Stimulated activated CD4-positive, alpha-beta T cell treated with anti-CD3 and anti-CD28 coated beads, Interleukin-4, amount 100 ng/mL, for 24 hours (primary cell): ENCODE measurements at places on chromosomes 12 and 14.

DNA sequence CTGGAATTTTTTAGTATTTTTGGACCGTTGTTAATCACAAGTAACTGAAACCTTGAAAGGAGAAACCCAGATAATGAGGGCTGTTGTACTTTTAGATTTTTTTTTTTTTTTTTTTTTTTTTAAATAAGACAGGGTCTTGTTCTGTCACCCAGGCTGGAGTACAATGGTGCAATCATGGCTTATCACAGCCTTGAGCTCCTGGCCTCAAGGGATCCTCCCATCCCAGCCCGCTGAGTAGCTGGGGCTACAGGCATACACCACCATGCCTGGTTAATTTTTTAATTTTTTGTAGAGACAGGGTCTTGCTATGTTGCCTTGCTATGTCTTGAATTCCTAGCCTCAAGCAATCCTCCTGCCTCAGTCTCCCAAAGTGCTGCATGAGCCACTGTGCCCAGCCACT, 211.6 kb downstream of the SYNE2 start:
- DNase-seq = no peak

DNA sequence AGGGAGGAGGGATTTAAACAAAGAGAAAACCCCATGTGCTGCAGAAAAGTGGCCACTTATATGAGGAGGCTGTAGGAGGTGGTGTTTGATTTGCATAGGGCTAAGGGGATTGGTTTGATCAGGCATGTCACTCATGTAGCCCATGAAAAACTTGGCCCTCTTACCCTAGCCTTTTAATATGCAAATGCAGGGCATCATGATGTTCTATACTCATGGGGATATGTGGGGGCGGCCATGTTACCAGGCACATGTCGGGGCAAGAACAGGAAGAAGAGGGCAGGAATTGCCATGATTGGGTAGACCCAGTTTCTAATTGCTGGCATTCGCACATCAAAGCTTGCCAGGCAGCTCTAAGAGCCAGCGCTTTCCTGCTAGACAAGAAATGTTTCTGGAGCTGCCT, 28.8 kb downstream of the KLRK1 start:
- DNase-seq = no peak

GRCh38 chr12:46963977-46964971, 115.1 kb upstream of the PCED1B start:
- DNase-seq = no peak

DNA sequence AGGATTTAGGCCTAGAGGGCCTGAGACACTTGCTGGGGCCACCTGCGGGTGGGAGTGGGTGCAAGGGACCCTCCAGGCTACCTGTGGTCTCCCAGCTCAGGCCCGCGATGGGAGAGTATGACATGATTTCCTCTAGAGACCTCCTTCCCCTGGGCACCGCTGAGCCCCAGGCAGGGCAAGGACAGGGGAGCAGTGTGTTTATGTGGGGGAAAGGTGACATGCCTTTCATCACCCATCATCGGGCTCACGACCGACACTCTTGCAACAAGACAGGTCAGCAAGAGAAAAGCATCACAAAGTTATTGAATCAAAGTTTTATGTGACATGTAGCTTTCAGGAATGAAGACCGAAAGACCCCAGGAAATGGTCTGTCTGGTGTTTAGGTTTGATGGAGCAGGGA, 19.9 kb downstream of the SH2B3 start:
- no peak for DNase-seq

DNA sequence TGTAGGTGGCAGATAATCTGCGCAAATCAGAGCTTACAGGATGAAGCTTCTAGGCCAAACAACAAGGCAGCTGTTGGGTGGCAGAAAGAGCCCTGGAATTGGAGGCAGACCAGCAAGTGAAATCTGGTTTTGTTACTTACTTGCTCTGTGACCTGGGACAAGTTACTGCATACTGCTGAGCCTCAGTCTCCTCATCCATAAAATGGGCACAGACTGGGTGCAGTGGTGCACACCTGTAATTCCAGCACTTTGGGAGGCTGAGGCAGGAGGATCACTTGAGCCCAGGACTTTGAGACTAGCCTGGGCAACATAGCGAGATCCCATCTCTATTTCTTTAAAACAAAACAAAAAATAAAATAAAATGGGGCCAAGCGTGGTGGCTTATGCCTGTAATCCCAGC, 31.4 kb upstream of the COX6A1 start:
- no peak for DNase-seq

- DNase-seq = no peak
Observed at GRCh38 chr12:113676117-113676516, 204.4 kb upstream of the LHX5 start.

GRCh38 chr14:96585672-96586013, 83.5 kb downstream of the PAPOLA start:
- DNase-seq = no peak

DNA sequence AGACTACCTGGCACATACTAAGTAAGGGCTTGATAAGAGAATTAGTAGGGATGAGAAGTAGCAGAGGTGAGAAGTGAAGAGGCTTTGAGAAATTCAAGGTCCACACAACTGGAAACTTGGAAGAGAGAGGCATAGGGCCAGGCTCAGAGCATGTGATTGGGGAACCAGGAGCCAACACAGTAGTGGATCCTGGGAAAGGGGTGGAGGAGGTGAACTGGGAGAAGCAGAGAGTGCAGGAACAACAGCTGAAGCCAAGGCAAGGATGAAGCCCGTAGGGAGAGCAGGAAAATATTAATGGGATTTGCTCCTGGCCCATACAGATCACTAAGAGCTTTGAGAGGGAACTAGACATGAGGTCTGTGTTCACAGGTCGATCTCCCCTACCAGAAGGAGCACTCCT, 1.4 kb upstream of the ITGB7 start:
- no peak for DNase-seq

GRCh38 chr12:41058266-41058665, 129.9 kb upstream of the PDZRN4 start:
- DNase-seq = no peak

- DNase-seq = no peak
Observed at GRCh38 chr12:112868459-112869041, 38.2 kb upstream of the OAS1 start.

GRCh38 chr12:6369916-6370575, 5.3 kb downstream of the SCNN1A start:
- DNase-seq = no peak

GRCh38 chr12:91001306-91001705, 3.5 kb downstream of the EPYC start:
- no peak for DNase-seq

- DNase-seq = no peak
Observed at GRCh38 chr12:20602641-20603391, 92.3 kb upstream of the SLCO1C1 start.

DNA sequence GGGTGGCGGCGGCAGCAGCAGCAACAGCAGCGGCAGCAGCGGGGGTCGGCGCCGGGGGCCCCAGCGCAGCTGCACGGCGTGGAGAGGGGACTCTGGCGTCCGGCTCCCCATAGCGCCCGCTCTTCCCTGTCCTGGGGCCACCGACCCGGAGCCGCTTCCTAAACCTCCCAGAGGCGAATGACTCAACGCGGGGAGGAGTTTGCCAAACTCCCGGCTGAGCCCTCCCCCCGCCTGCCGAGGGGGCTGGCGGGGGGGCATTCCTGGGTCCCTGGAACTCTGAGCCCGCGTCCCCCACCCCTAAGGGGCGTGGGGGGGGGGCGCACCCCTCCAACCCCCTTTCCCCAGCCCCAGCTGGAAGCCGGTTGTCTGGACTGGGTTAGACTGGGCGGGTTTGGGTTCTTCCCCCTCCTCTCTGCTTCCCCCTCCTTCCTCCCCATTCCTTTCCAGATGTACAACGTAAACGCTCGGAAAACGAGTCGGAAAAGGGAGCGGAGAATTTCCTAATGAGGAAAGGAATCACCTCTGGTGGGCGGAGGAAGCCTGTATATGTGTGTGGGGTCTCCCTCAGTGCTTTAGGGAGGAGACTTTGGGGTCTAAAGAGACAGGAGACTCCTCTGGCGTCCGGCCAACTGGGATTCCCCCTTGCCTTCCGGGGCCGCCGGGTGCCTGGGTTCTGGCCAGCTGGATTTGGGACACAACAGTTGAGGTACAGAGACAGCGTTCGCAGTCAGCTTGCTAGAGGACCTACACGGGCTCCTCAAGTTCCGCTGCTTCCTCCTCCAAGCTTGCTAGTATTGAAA, at the start of gene ITGA5:
Gene ITGA5, minus strand, starts transcription at position 179 of the 800 bp plus-strand sequence. Its CDS starts 68 bp downstream, at position 111.
- peak; percentile 50 for DNase-seq

GRCh38 chr12:121003650-121004049, 12.6 kb downstream of the C12orf43 start:
- DNase-seq = no peak

DNA sequence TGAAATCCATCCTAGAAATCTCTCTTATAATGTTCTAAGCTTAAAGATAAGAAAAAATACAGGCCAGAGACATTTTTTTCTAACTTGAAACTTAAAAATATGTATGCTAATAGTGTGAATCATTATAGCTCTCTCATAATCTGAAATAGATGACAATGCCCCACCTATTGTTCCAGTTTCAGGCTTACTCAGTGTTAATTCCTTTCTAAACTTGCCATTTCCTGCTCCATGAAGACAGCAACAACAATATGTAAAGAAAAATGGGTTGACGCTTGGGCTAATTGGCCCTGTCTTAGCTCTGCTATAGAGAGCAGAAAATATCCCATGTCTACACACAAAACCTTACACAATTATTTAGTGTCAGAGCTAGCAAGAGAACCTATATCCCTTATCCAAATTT, 37.1 kb downstream of the LMO3 start:
- DNase-seq = no peak

- DNase-seq = no peak
Observed at GRCh38 chr14:67151082-67151666, 38.1 kb upstream of the GARIN2 start.

GRCh38 chr14:79698298-79698711, 513.0 kb downstream of the DIO2 start:
- DNase-seq = no peak

DNA sequence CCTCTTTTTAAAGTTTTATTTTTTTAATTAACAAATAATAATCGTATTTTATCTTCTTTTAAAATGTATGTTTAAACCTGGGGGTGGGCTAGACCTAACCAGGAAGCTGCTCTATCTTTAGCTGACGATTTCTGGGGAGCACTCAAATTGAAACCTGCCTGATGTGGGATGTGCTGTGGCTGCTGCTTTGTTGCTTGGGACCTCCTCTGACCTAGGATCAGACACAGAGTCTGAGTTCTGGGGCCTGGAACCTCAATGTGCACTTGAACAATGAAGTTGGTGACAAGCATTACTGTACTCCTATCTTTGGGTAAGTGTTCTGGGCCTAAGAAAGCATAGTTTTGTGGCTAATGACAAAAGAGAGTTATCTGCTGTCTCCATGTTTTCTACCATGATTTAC, 386.7 kb downstream of the DAD1 start:
- DNase-seq = no peak

GRCh38 chr14:68791902-68792677, 777 bp downstream of the ZFP36L1 start:
- no peak for DNase-seq

DNA sequence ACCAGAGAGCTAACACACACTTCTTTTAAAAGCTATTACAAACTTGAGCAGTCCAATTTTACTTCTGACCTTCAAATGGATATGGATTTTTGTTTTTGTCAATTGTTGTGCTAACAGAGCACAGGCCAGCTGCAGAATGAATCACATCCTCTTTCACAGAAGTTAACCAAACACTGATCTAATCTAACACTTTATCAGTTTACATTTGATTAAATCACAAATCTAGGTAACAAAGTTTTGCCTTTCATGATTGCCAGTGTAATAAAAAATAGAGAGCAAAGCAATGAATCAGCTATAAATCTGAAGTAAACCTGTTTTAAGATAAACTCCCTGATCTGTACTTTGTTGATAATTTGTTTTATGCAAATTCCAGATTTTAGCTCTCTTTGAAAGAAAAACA, 273.1 kb upstream of the RGS6 start:
- DNase-seq = no peak

GRCh38 chr12:8722286-8722800, 24.6 kb downstream of the RIMKLB start:
- no peak for DNase-seq

DNA sequence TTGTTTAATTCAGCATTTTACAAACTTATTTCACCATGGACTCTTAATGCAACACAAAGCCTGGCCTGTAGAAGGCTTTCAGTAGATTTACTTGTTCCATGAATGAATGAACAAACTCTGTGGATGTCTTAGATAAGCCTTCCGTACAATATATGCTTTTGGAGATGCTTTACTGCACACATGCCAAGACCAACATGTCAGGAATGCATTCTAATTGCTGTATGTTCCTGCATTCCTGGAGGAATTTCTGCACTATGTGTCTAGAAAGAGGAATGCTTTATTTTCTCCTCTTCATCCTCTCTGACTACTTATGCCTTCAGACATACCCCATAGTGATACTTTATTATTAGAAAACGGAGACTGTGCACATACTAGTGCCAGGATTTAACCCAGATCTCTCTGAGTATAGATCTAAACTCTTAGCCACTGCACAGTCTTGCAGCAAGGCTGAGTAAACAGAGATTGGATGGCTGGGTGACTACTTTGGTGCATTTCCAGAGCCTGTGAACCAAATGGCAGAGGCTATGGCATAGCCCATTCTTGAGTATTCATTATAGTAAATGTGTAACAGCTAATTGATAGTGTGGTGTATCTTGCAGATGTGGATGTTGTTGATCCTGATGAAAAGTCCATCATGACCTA, 108.2 kb downstream of the SYNE2 start:
- DNase-seq = no peak

DNA sequence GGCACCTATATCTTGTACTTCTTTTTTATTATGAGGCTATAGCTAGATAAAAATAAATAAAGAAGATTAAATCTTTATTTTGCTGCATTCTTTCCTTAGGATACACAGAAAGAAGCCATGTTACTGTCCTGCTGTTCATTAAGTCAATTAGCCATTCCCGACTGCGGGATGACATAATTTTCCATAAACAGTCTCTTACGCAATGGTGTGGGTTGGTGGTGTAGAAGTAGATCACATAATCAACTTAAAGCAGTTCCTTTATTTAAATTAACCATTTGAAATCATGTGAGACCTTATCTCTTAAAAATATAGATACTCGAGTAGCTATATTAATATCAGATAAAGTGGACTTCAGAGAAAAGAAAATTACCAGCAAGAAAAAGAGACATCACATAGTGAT, 40.2 kb downstream of the TAOK3 start:
- DNase-seq = no peak

GRCh38 chr12:107033758-107034739, 47.1 kb upstream of the MTERF2 start:
- no peak for DNase-seq

- DNase-seq = no peak
Observed at GRCh38 chr12:115972241-115972640, 305.3 kb downstream of the MED13L start.

DNA sequence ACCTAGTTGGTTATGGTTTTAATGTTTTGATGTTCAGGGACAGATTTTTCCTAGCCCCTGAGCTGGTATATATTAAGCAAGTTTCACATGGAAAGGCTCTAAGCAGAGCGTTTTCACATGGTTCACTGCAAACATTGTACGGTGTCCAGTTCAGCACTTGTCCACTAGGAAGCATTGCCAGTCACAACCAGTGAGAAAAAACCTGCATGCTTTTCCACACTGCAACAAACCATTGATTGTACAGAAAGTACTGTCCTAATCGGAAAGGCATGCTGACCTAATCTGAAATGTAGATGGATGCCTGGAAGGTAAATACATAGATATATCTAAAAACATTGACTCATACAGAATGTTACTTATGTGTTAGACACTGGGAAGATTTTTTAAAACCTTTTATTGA, 25.0 kb upstream of the NPAS3 start:
- no peak for DNase-seq

- DNase-seq = no peak
Observed at GRCh38 chr14:79573486-79573885, 637.8 kb downstream of the DIO2 start.

GRCh38 chr14:57526942-57527341, 33.3 kb upstream of the CCDC198 start:
- DNase-seq = no peak
